NCI-H1930 (cell line): ENCODE measurements at places on chromosomes 11 and 22.

- DNase-seq = no peak
Observed at GRCh38 chr11:120389693-120390584, 53.7 kb downstream of the ARHGEF12 start.

DNA sequence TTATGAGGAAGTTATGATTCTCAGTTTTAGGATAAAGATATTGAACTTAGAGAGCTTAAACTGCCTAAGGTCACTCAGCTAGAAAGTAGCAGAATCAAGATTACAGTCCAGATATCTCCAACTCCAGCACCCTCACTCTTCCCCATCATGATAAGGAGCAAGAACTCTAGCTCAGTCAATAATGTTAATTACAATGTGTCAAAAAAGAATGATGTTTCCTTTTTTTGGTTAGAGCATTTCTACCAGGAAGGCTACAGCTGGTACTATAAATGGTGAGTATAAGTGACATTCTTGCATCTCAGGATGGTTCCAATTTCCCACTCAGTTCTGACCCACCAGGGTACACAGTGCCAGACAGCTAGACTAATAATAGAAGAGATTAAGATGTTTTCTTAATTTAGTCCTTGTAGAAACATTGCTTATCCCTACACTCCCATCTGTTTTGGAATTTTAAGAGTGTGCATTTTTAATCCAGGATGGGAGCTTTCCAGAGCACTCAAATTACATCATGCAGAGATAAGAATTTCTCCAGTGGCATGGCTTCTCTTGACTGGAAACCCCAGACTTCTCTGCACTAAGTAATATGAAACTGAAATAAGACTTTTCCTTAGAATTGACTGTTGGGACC, 21.6 kb upstream of the BBOX1 start:
- DNase-seq = no peak

DNA sequence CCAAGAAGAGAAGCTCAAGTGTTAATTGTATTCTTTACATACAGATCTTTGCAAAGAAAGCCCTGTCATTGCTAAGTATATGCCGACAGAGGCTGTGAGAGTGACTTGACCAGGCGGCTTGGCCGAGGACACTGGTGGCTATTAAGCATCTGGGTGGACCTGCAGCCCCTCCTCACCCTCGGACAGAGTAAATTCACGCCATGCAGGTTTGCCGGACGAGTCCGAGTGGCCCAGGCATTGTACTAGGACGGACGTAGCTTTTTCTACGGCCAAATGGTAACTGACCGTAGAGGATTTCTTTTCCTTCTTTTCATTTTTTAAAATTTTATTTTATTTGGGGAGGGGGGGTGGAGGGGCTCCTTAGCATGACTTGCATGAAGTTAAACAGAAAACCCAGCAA, 47.0 kb downstream of the KCNC1 start:
- DNase-seq = no peak

GRCh38 chr11:45756384-45757010, 48.5 kb upstream of the SLC35C1 start:
- DNase-seq = no peak

- no peak for DNase-seq
Observed at GRCh38 chr22:44336962-44337677, 24.4 kb upstream of the SHISAL1 start.

- no peak for DNase-seq
Observed at GRCh38 chr11:66567787-66568123, 651 bp downstream of the CTSF start.

- no peak for DNase-seq
Observed at GRCh38 chr22:45129703-45130524, 33.8 kb upstream of the NUP50 start.

GRCh38 chr22:37443086-37443485, 15.8 kb upstream of the ELFN2 start:
- DNase-seq = no peak

- DNase-seq = no peak
Observed at GRCh38 chr11:10856689-10857458, 979 bp downstream of the ZBED5 start.

GRCh38 chr11:120854988-120855387, 168.9 kb upstream of the TBCEL start:
- DNase-seq = no peak

GRCh38 chr22:18119409-18120110, 9.0 kb downstream of the TUBA8 start:
- DNase-seq = no peak

DNA sequence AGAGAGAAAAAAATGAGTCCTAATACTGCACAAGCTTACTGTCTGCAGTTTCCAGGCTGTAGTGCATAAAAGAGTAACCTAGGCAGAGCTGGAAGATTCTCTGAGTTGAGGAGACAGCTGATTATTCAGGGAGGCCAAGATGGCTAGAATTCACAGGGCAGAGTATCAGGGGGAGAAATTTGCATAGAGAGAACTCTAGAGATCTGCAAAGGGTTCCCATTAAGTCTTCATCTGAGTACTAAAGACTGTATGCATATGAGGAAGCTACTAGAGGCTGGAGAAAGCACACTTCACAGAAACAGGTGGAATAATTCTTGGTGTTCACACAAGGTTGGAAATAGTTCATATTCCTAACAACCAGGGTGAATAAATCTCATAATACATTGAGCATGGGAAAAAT, 66.6 kb upstream of the RRAS2 start:
- DNase-seq = no peak

DNA sequence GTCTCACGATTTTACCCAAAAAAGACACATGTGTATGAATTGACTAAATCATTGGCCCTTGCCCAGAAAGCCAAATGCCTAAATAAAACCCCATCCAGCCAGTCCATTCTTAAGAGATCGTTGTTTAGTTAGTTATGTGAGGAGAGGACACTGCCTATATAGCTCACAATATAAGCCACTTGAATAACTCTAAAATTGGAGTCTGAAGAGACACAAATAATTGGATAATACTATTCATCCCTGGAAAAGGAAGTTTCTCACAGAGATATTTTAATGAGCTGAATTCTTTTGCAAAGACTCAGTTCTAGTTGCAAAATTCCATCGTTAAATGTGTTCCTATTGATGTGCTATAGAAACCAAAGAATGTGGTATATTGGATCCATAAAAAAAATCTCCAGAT, 176.7 kb downstream of the SOX6 start:
- no peak for DNase-seq

DNA sequence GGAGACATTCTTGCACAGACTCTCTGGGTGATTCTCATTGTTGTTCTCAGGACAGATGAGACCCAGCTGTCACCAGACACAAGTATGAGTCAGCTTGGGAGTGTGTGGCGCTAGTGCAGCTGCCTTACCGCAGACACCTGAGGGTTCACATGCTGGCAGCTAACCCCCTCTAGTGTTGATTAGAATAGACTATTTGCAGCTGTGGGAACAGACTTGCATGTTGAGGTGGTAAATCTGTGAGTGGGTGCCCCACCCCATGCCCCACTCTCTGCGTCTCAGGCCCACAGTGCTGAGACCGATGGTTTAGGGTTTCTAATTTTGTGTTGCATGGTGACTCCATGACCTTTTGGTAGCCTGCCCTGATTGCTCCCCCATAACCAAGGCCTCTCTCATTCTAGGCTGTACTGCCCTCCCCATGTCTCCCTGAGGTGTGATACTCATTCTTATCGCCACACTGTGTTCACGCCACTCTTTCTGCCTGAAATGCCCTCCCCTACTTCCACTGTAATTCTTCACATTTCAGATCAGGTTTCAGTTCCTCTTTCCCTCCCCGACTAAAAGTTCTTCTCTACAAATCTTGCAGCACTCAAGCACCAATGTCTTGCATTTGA, 73.7 kb upstream of the KIRREL3 start:
- DNase-seq = no peak
